ENCODE measurements at places on chromosomes 3 and 15. TPM values are rescaled to one million over a fixed set of nuclear protein-coding genes. Genes with fewer than 3 reads are reported as not detected.

CAPN3 gene
- total RNA-seq, result 66.0 TPM

DNA sequence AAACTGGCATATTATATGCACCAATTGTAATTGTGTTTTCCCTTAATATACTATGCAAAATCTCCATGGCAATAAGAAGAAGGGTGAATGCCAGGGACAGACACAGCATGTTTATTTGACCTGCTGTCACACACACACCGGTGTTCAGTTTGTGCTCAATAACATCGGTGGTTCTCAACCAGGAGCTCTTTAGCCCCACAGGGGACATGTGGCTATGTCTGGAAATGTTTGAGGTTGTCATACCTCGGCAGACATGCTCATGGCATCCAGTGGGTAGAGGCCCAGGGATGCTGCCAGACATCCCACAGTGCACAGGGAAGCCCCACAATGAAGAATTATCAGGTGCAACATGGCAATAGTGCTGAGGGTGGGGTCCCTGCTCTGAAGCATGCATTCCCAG lies 38.2 kb downstream of the GLB1 start:
- no peak for DNase-seq

DNA sequence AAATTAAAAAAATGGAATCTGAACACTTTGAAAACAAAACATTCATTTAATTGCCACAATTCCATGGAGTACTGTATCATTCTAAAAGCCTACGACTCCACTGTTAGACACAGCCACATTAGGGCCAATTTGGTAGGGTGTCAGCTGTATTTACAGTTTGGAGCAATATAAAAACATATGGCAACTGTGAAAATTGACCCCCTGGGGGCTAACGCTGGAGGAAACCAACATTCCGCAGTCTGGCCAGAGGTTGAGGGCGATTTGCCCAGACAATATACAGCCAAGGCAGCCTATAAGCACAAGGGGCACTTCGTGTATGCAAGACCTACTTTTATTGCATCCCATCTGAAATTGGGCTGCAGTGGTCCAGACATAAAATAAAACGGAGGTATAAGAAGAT lies 476.5 kb upstream of the WNT5A start:
- no peak for DNase-seq

- DNase-seq, result no peak
These were observed 110.4 kb downstream of the ADAMTSL3 start for GRCh38 chr15:83764201-83764838.

PAQR5 gene
- total RNA-seq, result 7.2 TPM

- no peak for DNase-seq
These were observed 21.4 kb upstream of the CCR9 start for GRCh38 chr3:45864760-45865519.

- DNase-seq, result no peak
These were observed 188.4 kb upstream of the THRB start for GRCh38 chr3:24683090-24683489.

DNA sequence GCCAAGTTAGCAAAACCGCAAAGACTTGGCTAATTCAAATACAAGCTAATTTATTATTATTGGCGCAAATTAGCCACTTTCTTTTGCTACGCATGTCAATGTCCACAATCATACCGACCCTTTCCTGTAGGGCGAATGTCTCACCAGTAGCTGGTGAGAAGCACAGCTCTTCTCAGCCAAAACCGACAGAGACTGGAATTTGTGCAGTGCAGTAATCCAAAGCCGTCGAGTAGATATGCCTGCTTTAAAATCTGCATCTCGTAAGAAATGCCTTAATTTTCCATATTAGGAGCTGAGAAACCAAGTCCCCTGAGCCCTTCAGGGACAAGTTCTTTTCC lies 614 bp upstream of the MINDY2 start:
- DNase-seq, result no peak

DNA sequence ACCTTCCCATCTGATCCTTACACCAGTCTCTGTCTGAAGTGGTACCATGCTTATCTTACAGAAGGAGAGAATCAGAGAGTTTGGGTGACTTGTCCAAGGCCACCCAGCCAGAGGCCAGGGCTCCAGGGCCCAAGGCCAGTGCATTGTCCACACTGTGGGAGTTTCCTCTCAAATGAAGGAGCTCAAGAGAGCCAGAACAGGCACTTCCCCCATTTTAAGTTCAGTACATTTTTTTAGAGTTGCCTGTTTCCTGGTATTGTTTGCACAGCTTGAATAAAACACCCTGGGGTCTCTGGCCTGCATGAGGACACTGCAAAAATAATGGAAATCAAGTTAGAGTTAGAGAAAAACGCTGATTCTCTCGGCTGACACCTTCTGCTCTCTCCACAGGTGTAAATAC lies 284.0 kb downstream of the SQOR start:
- DNase-seq, result no peak

GRCh38 chr3:42369304-42369703 lies 41.1 kb downstream of the LYZL4 start:
- DNase-seq, result peak; percentile 52

- no peak for DNase-seq
These were observed 165.4 kb upstream of the ZPLD1 start for GRCh38 chr3:102269406-102269805.

DNA sequence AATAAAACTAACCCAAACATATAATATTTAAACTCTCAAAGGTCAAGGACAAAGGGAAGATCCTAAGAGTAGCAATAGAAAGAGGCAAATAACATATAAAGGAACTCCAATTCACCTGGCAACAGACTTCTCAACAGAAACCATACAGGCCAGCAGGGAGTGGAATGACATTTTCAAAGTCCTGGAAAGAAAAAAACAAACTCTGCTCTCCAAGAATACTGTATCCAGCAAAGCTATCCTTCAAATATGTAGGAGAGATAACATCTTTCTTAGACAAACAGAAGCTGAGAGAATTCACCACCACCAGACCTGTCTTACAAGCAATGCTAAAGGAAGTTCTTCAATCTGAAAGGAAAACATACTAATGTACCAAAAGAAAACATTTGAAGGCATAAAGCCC lies 51.5 kb upstream of the TMEM158 start:
- DNase-seq, result no peak

DNA sequence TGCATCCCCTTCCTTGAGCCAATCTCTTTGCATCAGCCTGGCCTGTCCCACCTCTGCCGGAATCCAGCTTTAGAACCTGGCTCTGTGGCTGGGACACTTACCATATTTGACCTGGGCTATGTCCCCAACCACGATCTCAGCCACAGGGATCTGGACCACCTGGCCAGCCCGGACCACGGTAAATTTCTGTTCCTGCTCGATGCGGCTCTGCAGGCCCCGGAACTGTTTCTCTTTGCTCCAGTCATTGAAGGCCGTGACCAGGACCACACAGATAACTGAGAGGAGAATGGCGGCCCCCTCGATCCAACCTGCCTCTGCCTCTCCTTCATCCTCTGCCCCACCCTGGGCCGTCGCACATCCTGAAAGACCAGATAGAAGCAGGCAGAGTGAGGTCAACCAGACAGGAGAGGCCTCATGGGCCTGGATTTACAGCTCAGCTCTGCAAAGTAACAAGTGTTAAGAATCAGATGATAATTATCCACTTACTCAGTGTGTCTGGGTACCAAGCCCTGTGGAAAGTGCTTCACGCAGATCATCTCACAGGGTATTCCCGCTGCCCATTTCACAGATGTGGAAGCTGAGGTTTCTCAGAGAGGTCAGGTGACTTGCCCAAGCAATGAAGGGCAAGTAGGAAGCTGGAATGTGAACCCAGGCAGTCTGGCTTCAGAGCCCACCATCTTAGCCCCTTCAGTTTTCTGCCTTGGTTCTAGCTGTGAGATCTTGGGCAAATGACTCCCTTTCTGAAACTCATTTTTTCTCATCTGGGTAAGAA lies 81.3 kb upstream of the SEC13 start:
- no peak for DNase-seq

DNA sequence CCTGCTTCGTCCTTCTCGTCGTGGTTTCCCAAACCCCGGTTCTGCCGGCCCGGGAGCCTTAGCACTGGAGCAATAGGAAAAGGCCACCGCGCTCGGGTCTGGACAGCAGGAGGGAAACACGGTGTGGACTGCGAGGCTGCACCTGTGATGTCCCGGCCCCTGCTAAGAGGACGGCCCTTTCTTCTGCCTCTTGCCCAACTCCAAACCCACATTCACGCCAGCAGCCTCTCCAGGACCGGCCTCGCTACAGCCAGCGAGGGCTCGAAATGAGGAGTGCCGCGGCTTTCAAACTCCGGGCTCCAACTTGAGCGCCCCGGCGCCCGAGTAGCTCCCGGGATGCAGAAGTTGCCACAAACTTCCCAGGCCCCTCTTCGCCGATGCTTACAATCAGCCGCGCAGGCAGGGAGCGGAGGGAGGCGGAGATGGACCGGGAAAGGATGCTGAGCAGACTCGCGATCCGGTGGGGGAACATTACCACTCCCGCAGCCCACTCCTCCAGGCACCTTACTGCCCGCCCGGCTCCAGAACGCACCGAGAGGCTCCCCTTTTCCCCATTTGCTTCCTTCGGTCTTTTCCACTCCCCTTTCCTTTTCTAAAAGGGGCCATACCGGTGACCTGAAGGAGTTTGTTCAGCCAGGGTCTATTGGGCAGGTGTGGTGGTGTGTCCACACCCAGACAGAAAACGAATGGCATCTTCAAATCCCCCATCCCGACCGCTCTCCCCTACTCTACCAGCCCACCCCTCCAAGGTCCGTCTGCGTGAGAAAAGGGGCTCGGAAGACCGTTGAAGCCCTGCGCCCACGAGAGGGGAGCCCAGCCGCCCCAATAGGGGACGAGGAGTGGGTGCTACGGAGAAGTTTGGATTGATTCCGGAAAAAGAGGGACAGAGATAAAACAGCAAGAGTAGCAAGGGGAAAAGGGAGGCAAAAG lies 18.8 kb upstream of the SATB1 start:
- no peak for DNase-seq

GRCh38 chr3:12643724-12644123 lies 20.2 kb downstream of the RAF1 start:
- DNase-seq, result no peak

GRCh38 chr3:33115024-33115768 lies 1.4 kb downstream of the CRTAP start:
- peak; percentile 51 for DNase-seq
